ENCODE measurements at places on chromosomes 7 and 10. TPM values are rescaled to one million over a fixed set of nuclear protein-coding genes. Genes with fewer than 3 reads are reported as not detected.
A peak's percentile ranks its signal among the peaks of the same experiment; 100 is the strongest.

HOXA9 gene
- total RNA-seq: 20.4 TPM

SYT15 gene
- 3.3 TPM for total RNA-seq

DNA sequence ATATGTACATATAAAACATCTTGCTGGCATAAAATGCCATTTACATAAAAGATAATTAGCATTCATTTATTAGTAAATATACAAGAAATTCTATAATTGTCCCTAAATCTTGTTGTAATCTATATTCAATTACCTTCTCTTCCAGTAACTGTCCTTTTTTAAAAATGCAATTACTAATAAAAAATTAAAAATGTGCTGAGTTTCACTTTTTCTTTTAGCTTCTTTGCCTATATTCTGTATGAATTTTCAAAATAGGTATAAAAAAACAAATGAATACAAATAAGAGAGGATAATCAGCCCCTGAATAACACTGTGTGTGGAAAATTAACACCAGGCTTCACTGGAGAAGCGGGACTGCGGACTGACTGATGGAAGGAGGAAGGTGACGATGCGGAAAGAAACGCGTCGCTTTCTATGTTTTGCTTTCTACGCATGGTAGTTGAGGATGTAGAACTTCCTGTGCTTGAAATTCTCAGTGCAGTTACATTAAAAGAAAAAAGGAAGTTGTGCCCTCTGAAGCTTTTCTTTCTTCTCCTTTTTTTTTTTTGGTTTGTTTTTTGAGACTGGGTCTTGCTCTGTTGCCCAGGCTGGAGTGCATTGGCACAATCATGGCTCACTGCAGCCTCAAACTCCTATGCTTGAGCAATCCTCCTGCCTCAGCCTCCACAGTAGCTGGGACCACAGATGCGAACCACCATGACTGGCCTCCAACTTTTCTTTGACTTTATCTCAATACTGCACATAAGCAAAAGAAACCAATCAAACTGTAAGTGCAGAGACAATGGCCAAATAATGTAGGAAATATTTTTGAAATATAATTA is 7.4 kb upstream of the ZMYND11 start:
- H3K36me3 ChIP-seq: no peaks in the 10 kb centered on the region
- H3K4me3 ChIP-seq: no peak overlapping the region
- H3K4me1 ChIP-seq: peaks cover 6% of the 10 kb centered on the region

DNA sequence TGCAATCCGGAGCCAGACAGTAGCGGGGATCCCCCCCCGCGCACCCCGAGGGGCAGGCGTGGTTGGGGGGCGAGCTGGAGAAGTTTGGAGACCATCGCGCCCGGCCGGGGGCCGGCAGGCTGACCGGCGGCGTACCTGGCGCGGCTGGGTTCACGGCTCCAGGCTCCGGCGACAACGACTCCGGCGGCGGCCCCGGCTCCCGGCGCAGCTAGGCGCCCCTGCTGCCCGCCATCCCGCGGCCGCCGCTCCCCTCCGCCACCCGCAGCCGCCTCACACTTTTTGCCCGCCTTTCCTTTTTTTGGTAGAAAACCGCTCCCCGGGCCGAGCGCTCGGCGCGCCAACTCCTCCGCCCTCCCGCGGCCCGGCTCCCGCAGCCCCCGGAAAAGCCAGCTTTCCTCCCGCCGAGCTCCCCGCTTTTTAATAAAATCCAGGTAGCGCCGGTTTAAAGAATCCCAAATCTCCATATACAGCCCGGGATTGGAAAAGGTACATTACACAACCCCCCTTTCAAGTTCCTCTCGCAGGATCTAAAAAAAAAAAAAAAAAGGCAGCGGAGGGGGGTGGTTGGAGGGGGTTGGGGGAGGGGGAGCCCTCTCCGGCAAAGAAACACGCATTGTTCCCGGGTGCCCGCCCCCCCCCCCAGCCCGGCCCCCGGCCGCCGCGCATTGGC is at the start of gene TNRC18:
Gene TNRC18, minus strand, starts transcription at position 529 of the 670 bp plus-strand sequence. CDS start 2,588 bp downstream, outside the sequence.
- peaks cover 41% of the 10 kb centered on the region for H3K36me3 ChIP-seq
- H3K27me3 ChIP-seq: no peaks in the 10 kb centered on the region
- H3K4me1 ChIP-seq: peaks cover 27% of the 10 kb centered on the region
- H3K27ac ChIP-seq: peak within 1 kb of the TSS; percentile 99
- H3K4me3 ChIP-seq: peak within 1 kb of the TSS; percentile 88

DNA sequence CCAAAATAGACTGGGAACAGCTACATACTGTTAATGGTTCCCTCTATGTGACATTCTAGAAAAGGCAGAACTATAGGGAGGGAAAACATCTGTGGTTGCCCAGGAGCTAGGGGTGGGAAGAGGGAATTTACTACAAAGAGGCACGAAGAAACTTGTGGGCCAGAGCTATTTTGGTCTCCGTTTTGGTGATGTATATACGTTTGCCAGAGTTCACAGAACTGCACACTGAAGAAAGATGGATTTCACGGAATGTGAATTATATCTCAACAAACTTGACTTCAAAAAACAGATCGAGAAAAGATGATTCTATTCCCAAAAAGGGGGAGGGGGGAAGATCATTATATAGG is 386 bp upstream of the AS3MT start:
- peak overlapping the region; percentile 60 for H3K4me3 ChIP-seq
- H3K4me1 ChIP-seq: peaks cover 9% of the 10 kb centered on the region
- no peak for DNase-seq
- H3K36me3 ChIP-seq: no peaks in the 10 kb centered on the region
- peak overlapping the region; percentile 47 for H3K27ac ChIP-seq
- no peaks in the 10 kb centered on the region for H3K27me3 ChIP-seq

DNA sequence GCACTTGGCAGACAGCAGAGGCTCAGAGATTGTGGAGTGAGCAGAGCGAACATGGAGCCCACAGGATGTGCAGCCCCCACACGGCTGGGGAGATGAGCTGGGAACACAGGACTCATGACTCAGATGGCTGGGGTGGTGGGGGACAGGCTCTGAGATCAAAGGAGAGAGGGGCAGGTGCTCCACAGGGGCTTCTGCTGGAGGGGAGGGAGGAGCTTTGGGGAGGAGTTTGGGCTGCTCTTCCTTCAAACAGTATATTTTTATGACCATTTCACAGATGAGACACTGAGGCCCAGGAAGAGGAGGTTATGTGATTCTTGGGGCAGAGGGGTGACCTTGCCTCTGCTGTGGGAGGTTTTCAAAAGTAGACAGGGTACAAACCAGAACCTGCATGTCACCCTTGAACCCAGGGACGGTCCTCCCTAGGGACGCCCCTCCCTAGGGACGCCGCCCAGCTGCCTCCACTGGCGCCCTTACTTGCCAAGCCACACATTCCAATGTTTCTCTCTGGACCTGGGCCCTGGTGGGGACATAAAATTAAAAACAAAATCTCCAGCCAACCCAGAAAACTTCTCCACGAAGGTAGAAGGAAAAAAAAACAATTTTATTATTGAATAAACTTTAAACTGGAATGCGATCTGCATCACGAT is 981 bp upstream of the CRYGN start:
- H3K27ac ChIP-seq: peak overlapping the region; percentile 69
- no peak overlapping the region for H3K4me3 ChIP-seq
- H3K36me3 ChIP-seq: no peaks in the 10 kb centered on the region
- DNase-seq: no peak
- peaks cover 29% of the 10 kb centered on the region for H3K4me1 ChIP-seq

DNA sequence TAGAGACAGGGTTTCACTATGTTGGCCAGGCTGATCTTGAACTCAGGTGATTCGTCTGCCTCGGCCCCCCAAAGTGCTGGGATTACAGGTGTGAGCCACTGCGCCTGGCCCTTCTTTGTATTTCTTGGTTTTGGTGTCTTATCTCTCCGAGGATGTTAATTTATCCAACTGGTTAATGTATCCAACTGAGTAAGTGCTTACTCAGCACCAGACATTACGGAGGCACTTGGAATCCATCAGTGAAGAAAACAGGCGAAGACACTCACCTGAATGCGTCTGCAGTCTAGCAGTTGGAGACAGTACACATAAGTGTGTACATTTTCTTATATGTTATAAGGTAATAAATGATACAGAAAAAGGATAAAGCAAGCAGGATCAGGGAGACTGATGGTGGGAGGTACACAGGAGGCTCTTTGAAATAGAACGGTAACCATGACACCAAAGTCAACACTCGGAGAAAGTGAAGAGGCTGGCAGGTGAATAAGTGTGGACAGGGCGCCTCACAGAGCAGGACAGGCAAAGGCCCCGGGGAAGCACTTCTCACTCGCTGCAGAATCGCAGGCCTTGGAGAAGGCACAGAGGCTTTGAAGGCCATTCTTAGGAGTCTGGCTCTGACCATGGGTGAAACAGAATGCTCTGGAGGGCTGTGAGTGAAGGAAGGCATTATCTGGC is 73.1 kb downstream of the LANCL2 start:
- no peak overlapping the region for H3K4me3 ChIP-seq
- DNase-seq: no peak
- H3K4me1 ChIP-seq: peaks cover 25% of the 10 kb centered on the region
- H3K27me3 ChIP-seq: no peaks in the 10 kb centered on the region
